Activated CD8-positive, alpha-beta T cell treated with anti-CD3 and anti-CD28 coated beads for 36 hours (primary cell): ENCODE measurements at places on chromosomes 7 and 10.

DNA sequence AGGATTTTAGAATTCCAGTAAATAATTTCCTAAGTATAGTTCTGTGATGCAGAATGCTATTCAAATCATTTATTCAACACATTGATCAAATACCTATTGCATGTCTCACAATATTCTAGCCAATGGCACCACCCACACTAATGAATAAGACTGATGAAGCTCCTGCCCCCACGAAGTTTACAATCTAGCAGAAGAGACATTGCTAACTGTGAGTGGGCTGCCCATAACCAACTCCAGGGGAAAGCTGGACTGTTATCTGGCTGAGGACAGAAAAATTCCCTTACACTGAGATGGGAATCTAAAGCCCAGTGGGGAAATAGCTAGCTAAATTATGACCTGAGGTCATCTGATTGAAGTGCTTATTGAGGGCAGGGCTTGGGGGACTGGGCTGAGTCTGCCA is 128.8 kb upstream of the LYZL2 start:
- H3K27me3 ChIP-seq: no peaks in the 10 kb centered on the region
- H3K36me3 ChIP-seq: peaks cover 3% of the 10 kb centered on the region
- H3K4me1 ChIP-seq: peaks cover 7% of the 10 kb centered on the region
- H3K27ac ChIP-seq: no peak overlapping the region
- no peak overlapping the region for H3K4me3 ChIP-seq

GRCh38 chr7:7354674-7355073 is 172.3 kb downstream of the C1GALT1 start:
- no peak overlapping the region for H3K27ac ChIP-seq
- no peaks in the 10 kb centered on the region for H3K27me3 ChIP-seq
- H3K4me1 ChIP-seq: no peaks in the 10 kb centered on the region
- DNase-seq: no peak

GRCh38 chr7:117038408-117038807 is 85.1 kb downstream of the ST7 start:
- H3K36me3 ChIP-seq: no peaks in the 10 kb centered on the region
- DNase-seq: no peak
- peaks cover 5% of the 10 kb centered on the region for H3K4me1 ChIP-seq
- H3K27me3 ChIP-seq: no peaks in the 10 kb centered on the region
- no peak overlapping the region for H3K4me3 ChIP-seq
- no peak overlapping the region for H3K27ac ChIP-seq

- no peak overlapping the region for H3K4me3 ChIP-seq
- H3K4me1 ChIP-seq: no peaks in the 10 kb centered on the region
- no peaks in the 10 kb centered on the region for H3K36me3 ChIP-seq
- no peaks in the 10 kb centered on the region for H3K27me3 ChIP-seq
These were observed 540.6 kb downstream of the ZWINT start for GRCh38 chr10:55820478-55820877.

- H3K27ac ChIP-seq: no peak overlapping the region
- no peak for DNase-seq
- H3K4me1 ChIP-seq: no peaks in the 10 kb centered on the region
- H3K36me3 ChIP-seq: no peaks in the 10 kb centered on the region
- H3K27me3 ChIP-seq: no peaks in the 10 kb centered on the region
- H3K4me3 ChIP-seq: no peak overlapping the region
These were observed 529.5 kb upstream of the FZD8 start for GRCh38 chr10:36171556-36171952.

DNA sequence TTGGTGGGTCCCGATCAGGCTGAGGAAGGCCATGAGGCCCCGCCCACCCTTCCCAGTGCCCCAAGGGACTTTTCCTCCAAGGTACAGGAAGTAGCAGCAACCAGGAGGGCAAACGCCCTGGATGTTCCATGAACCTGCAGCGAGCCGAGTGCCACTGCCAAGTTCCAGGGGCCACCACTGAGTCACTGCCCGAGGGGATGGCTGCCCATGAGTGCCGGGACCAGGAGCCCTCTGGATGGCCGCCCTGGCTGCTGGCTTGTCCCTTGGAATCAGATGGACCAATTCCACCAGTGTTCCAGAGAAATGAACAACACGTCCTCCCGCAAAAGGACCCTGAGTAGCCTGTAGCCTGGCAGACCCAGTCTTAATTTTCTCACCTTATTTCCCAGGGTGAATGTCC is 74.2 kb downstream of the ZRANB1 start:
- H3K36me3 ChIP-seq: no peaks in the 10 kb centered on the region
- H3K27me3 ChIP-seq: peaks cover 4% of the 10 kb centered on the region
- H3K27ac ChIP-seq: no peak overlapping the region
- no peaks in the 10 kb centered on the region for H3K4me1 ChIP-seq
- no peak overlapping the region for H3K4me3 ChIP-seq

DNA sequence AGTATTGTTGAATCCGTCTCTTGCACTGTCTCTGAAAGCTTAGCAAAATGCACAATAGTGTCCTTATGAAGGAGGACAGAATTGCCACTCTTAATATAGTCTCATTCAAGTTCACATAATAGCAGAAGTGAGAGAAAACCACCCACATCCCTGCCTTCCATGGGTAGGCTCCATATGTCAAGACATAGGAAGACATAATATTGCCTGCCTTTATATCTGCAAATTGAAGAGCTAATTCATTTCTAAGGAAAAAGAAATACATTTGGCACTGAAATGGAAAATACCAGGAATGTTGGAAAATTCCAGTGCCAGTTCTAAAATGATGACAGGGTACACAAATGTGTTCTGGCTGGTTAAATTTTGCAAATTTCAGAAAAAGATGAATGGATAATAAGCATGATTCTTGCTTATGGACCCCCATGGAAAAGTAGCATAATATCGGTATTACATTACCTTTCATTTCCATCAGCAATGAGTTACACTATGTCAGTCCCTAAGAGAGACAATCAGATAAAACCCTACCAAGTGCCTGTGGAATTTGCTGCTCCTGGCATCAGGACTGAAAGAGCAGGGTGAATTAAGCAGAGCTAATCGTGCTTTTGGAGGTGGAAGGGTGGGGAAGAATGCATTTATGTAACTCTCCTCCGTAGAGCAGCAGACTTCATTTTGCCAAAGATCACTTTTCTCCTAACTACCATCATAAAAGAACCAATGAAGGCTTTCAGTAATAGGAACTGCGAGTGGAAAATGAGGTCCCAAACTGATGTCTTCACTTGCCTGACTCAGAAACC is 312.6 kb downstream of the FGFR2 start:
- H3K27me3 ChIP-seq: peaks cover 2% of the 10 kb centered on the region
- no peak overlapping the region for H3K4me3 ChIP-seq
- no peaks in the 10 kb centered on the region for H3K4me1 ChIP-seq
- DNase-seq: no peak

- H3K36me3 ChIP-seq: peaks cover 52% of the 10 kb centered on the region
- no peaks in the 10 kb centered on the region for H3K27me3 ChIP-seq
- no peak for DNase-seq
- H3K4me3 ChIP-seq: no peak overlapping the region
These were observed 9.9 kb downstream of the BAZ1B start for GRCh38 chr7:73512018-73512780.

DNA sequence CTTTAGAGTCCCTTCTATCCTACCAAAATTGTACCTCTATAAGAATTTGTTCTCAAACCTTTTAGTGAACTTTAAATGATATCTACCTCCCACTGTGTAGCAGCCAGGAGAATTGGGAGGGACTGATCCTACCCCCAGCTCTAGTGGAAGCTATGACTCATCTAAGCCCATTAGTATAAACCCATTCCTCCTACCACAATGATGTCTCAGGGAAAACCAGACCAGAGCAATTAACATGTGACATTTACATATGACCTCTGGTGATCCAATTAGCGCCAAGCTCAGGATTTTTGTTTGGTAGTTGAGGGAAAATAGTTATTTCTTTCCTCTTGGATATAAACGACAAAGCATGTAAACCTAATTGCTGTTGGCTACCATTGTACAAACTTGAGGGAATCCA is 33.1 kb upstream of the R3HCC1L start:
- no peaks in the 10 kb centered on the region for H3K4me1 ChIP-seq
- H3K36me3 ChIP-seq: no peaks in the 10 kb centered on the region
- DNase-seq: no peak
- no peak overlapping the region for H3K4me3 ChIP-seq

DNA sequence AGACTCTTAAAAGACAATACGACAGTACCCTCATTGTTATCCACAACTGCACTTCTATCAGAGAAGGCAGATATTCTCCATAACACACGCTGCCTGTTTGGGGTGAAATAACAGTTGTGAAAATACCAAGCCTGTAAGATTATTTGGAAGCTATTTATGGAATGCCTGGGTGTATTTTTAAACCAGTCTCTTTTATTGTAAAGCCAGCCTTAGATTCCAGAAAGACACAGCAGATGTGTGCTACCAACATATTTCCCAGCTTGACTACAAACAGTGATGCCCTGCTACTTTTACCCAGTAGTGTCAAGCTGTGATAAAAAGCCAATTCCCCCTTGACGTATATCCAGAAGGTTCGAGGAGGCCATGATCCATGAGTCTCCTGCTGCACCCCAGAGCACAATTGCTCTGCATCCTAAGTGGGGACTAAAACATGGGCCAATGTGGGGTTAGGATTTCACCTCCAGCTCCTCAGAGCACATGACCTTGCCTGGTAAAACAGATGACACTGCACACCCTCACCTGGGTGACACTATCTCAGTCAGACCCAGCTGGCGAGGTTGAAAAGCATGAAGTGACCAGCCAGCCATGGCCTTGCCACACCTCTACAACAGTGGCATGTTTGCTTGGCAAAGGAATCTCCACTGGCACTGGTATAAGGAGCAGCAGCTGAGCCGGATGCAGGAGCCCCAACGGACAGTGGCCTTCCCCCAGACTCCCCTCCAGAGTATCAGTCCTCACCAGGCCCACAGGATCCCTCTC is 62.2 kb downstream of the GFRA1 start:
- H3K4me3 ChIP-seq: no peak overlapping the region
- no peak overlapping the region for H3K27ac ChIP-seq
- no peaks in the 10 kb centered on the region for H3K36me3 ChIP-seq

- peaks cover 24% of the 10 kb centered on the region for H3K27me3 ChIP-seq
- no peak overlapping the region for H3K27ac ChIP-seq
- DNase-seq: no peak
- no peaks in the 10 kb centered on the region for H3K36me3 ChIP-seq
- no peaks in the 10 kb centered on the region for H3K4me1 ChIP-seq
These were observed 50.6 kb upstream of the FAM204A start for GRCh38 chr10:118392761-118393160.

GRCh38 chr10:61359452-61359851 is 93.7 kb downstream of the TMEM26 start:
- H3K36me3 ChIP-seq: no peaks in the 10 kb centered on the region
- no peak overlapping the region for H3K27ac ChIP-seq
- no peaks in the 10 kb centered on the region for H3K4me1 ChIP-seq
- DNase-seq: no peak

- no peaks in the 10 kb centered on the region for H3K36me3 ChIP-seq
- no peak overlapping the region for H3K27ac ChIP-seq
- DNase-seq: no peak
- H3K4me1 ChIP-seq: peaks cover 19% of the 10 kb centered on the region
- H3K4me3 ChIP-seq: no peak overlapping the region
- H3K27me3 ChIP-seq: no peaks in the 10 kb centered on the region
These were observed 19.8 kb downstream of the ZNF775 start for GRCh38 chr7:150398965-150399320.

DNA sequence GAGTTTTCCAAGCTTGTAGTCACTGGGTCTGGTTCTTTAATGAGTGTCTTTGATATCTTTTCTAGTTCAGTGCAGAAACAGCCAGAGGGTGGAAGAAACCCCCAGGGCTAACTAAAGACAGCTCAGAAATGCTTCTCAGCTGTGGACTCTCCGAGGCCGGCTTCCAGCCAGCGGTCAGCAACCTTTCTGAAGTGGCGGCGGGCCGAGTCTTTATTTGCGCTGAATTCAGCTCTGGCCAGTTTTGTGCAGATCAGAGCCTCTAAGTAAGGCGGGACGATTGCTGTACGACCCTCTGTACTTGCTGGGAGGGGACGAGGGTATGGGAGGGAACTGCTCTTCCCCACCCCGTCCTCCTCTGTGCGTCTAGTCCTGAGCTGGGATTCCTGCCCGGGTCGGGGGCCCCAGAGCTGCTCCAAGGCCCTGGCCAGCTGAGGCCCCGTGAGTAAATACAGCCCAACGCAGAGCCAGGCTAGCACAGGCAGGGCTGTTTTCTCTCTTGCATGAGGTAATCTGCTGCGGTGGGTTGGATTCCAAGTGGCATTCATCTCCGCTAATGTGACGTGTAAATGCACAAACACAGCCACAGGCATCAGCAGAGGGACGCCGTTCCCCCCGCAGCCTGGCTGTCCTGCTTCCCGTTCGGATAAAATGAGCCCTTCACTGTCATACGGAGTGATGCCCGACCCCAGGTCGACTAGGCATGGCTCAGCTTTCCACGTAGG is 159.8 kb downstream of the PIP4K2A start:
- no peak overlapping the region for H3K27ac ChIP-seq
- no peak overlapping the region for H3K4me3 ChIP-seq
- H3K4me1 ChIP-seq: peaks cover 26% of the 10 kb centered on the region
- no peak for DNase-seq
- H3K27me3 ChIP-seq: no peaks in the 10 kb centered on the region

- peaks cover 21% of the 10 kb centered on the region for H3K4me1 ChIP-seq
- no peak for DNase-seq
- no peak overlapping the region for H3K27ac ChIP-seq
- no peak overlapping the region for H3K4me3 ChIP-seq
These were observed 75.4 kb downstream of the VOPP1 start for GRCh38 chr7:55496906-55497305.

- H3K4me3 ChIP-seq: no peak overlapping the region
- DNase-seq: no peak
- no peaks in the 10 kb centered on the region for H3K36me3 ChIP-seq
- H3K4me1 ChIP-seq: no peaks in the 10 kb centered on the region
- H3K27ac ChIP-seq: no peak overlapping the region
These were observed 136.2 kb downstream of the PLXDC2 start for GRCh38 chr10:19952224-19953010.

- peaks cover 5% of the 10 kb centered on the region for H3K27me3 ChIP-seq
- no peaks in the 10 kb centered on the region for H3K36me3 ChIP-seq
- no peak overlapping the region for H3K27ac ChIP-seq
- DNase-seq: no peak
- H3K4me1 ChIP-seq: peaks cover 22% of the 10 kb centered on the region
These were observed 11.5 kb upstream of the SNX13 start for GRCh38 chr7:17951742-17952254.

GRCh38 chr7:46478046-46478445 is 557.0 kb upstream of the IGFBP3 start:
- no peak overlapping the region for H3K4me3 ChIP-seq
- H3K36me3 ChIP-seq: no peaks in the 10 kb centered on the region
- H3K4me1 ChIP-seq: no peaks in the 10 kb centered on the region
- DNase-seq: no peak
- no peak overlapping the region for H3K27ac ChIP-seq

DNA sequence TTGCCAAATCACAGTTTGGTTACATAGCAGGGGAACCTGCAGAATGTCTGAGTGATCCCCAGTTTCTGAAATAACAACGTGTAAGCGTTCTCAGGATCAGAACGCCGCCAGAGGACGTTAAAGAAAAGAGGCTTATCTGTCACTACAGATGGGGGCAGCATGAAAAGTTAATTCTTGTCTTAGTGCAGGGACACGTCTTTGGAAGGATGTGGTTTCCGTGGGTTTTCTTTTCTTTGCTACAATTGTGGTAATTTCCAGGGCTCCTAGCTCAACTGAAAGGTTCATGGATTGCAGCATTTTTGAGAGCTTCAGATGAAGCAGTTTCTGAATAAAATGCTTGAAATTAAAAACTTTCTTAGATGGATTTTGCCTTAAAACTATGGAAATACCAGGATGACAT is 106.6 kb downstream of the PRKCQ start:
- peaks cover 64% of the 10 kb centered on the region for H3K4me1 ChIP-seq
- H3K4me3 ChIP-seq: peak overlapping the region; percentile 80
- peaks cover 71% of the 10 kb centered on the region for H3K36me3 ChIP-seq
- no peaks in the 10 kb centered on the region for H3K27me3 ChIP-seq

GRCh38 chr10:12279281-12279680 is 70.1 kb upstream of the CAMK1D start:
- no peak overlapping the region for H3K4me3 ChIP-seq
